ENCODE measurements at places on chromosomes 2 and 18. TPM values are rescaled to one million over a fixed set of nuclear protein-coding genes. Genes with fewer than 3 reads are reported as not detected.

Gene NETO1
- total RNA-seq: not detected

Gene CKAP2L
- 12.3 TPM for total RNA-seq

Gene PTPRN
- 1.0 TPM for total RNA-seq

Gene PPP4R1
- 45.0 TPM for total RNA-seq

Gene DNAJC5G
- not detected for total RNA-seq

Gene CLEC4F
- not detected for total RNA-seq

Gene EVA1A
- total RNA-seq: 8.2 TPM

Gene TCF7L1
- 10.9 TPM for total RNA-seq

Gene FOXI3
- total RNA-seq: 0.05 TPM

Gene B3GNT7
- 2.3 TPM for total RNA-seq

Gene LBX2
- 3.5 TPM for total RNA-seq

Gene CD28
- not detected for total RNA-seq

Gene RETREG2
- 85.9 TPM for total RNA-seq

Gene SERPINB3
- 0.16 TPM for total RNA-seq

Gene ZNF396
- 0.88 TPM for total RNA-seq

Gene C2orf81
- 3.1 TPM for total RNA-seq

Gene NYAP2
- not detected for total RNA-seq

Gene PSTPIP2
- total RNA-seq: 0.14 TPM

Gene ADGRF3
- total RNA-seq: 0.29 TPM

Gene PPP1R1C
- 0.86 TPM for total RNA-seq

Gene DLX1
- total RNA-seq: 2.8 TPM

Gene SLC25A12
- 14.1 TPM for total RNA-seq

Gene DUSP19
- total RNA-seq: 0.34 TPM
